ENCODE measurements at places on chromosomes 4 and X.

DNA sequence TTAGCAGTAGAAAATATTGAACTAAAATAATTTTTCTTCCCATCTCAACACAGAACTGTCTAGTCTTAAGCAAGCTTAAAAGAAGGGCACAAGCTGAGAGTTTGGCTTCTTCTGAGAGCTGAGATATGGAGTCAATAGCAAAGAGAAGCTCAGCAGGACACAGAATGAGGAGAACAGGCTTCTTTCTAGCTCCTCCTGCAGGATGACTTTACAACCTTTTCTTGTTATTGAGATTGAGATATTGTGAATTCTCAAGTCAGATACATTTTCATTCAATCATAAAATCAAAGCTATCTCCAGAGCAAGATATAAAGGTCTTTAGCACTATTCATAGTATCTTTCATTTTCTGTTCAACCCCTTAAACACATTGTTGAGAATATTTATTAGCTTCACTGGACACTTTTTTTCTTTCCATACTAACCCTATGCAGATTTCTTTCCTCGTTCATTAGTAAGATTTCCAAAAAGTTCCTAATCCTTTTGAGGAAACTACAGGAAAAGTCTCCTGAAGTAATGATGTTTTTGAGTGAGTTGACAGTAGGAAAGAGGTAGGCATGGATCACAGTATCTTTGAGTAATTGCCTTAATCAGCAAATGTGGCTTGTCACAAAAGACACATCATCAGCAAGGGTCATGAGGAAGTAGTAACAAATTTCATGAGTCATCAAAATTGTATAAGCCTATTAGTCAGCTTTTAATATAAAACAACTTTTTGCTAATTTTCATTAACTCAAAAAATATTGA, 17.8 kb upstream of the CXCL3 start:
- DNase-seq: peak; percentile 33

GRCh38 chr4:102535398-102536082, 34.4 kb downstream of the NFKB1 start:
- DNase-seq: peak; percentile 29

- no peak for DNase-seq
Observed at GRCh38 chrX:41692162-41692749, 3.5 kb downstream of the GPR34 start.

- DNase-seq: no peak
Observed at GRCh38 chr4:11565899-11566298, 137.2 kb upstream of the HS3ST1 start.

DNA sequence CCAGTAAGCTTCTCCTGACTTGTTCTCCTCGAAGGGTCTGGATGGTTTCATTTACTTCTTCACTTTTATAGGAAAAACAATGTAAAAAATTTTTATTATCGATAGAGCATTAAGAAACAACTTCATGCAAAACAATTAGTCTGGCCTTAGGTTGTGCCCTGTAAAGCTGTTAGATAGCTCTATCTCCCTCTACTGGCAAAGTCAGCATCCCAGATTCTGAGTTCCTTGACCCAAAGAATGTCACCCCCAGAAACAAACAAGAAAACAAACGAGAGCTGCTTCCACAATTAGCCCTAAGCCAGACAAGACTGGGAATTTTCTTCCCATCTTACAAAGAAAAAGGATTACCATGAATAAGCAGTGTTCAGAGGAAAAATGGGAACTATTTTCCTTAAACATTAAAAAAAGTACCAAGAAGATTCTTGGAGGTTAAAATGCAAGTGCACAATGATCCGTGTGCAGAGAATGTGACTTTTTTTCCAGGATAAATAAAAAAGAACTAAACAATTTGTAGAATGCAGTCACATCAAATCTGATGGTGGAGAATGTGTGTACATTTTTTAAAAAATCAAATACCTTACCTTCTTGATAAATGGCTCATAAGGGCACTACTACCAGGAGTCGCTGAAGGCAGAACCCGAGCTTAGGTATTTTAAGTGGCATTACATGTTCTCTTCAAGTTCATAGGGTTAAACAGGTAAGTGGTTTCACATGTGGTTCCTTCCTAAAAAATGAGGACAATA, 293.2 kb downstream of the FBXO8 start:
- peak; percentile 18 for DNase-seq

DNA sequence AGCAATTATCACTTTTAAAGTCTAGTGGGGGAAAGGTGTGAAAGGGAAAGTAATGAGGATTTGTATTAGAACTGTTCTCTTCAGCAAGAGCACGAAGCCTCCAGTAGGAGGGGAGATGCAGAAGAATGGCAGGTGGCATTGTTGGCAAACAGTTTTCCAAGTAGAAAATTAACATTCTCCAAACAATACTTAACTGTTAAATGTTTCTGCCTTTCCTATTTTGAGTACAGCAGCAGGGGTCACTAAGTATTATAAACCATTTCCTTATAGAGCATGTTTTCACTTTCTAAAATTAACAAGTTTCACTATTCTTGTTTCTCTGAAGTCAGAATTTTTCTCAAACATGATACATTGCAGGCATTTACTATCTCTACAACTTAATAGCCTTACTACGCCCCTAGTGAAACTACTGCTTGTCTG, 58.7 kb downstream of the LEF1 start:
- no peak for DNase-seq

DNA sequence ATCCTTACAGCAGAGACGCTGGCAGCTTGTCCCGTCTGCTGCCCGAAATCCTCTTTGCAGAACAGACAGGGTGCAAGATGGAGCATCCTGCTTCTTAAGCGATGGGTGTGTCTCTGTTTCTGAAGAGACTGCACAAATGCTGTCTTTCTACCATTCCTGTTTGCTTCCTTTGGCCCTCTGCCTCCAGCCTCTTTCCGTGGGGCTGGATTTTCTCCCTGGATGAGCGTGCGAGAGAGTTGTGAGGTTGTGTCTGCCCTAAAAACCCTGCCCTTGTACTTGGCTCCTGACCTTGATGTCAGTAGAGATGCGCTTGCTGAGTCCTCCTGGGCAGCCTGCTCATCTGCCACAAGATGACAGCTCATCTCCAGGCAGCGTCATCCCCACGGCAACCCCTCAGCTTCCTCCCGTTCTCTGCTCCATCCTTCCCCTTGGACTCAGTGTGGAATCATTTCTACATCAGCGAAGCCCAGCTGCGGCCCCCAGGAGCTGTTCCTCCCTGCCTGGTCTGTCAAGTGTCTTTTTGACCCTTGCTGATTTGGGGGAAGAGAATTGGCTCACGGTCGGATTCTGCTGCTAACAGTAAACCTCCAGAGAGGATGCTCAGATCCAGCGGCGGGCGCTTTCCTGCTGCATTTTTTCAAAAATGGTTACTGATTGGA, 246.2 kb downstream of the ASMT start:
- no peak for DNase-seq

GRCh38 chr4:138110815-138111214, 131.3 kb downstream of the SLC7A11 start:
- DNase-seq: no peak

DNA sequence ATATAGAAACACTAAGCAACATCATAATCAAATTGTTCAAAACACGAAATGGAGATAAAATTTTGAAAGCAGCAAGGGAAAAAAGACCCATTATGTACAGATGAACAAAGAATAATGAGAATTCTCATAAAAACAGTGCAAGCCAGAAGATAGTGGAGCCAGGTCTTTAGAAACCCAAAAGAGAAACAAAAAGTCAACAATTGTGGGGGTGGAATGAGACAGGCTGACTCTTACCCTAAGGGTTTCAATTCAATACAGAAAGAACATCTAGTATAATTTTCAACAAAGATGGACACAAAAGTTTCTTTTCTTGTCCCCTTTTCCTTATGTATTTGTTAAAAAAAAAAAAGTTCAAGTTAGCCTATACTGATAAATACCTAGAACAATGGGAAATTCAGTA, 34.0 kb upstream of the MAGEB2 start:
- no peak for DNase-seq

GRCh38 chr4:142933207-142933606, 87.1 kb upstream of the INPP4B start:
- no peak for DNase-seq

DNA sequence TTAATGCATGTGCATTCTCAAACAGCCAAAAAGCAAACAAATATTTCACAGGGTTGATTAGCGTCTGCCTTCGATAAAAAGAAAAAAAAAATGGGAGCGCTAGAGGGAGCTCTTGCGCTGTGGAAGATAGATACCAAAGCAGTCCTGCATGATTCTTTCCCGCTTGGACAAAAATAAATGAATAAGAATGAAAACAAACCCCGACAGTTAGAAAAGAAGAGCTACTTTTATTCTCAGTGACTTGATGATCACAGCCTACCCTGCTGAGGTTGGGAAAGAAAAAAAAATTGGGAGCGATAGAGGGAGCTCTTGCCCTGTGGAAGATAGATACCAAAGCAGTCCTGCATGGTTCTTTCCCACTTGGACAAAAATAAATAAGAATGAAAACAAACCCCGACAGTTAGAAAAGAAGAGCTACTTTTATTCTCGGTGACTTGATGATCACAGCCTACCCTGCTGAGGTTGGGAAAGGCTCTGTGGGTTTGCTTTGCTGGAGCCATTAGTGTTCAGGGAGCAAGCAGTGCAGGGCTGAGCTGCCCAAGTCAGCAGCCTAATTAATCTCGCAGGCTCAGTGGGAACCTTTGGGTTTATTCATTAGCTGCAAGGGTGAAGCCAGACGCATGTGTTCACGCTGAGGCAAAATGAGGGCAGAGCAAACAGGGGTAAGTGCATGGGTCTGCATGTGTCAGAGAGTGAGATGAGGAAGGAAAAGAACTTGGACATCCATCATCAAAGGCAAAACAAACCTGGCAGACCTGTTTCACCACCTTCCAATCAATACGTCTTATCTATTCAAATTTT, 249.3 kb upstream of the PRKX start:
- DNase-seq: no peak

GRCh38 chrX:45775468-45775867, 574.8 kb upstream of the DIPK2B start:
- peak; percentile 33 for DNase-seq

DNA sequence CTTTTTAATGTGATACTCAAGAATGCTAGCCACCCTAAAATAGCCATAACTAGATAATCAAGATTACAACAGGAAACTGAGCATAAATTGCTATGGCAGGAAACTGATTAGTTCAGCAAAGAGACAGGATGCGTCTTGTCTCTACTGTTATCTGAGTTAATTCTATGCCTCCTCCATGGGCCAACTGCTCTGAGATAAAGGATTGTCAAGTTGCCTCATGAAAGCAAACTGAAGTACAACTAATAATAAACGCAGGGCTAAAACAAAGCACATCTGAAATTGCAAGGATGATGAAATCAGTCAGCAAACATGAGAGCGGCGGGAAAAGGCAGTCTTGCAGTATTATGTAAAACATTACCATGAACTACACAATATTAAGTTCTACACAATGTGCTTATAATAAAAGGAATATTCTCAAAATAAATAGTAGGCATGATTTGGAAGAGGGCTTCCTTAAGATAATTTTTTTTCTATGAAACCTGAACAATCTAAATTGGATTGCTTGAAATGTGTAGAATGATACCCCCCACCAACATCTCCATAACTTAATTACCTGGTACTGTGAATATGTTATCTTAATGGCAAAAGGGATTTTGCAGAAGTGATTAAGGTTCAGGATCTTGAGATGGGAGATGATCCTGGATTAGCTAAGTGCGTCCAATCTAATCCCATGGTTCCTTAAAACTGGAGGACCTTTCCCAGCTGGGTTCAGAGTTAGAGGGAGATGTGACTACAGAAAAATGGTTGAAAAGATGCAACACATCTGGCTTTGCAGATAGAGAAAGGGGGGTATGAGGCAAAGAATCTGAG, 65.9 kb downstream of the ANTXR2 start:
- DNase-seq: no peak

GRCh38 chr4:2923668-2924173, 39.5 kb downstream of the NOP14 start:
- DNase-seq: no peak

DNA sequence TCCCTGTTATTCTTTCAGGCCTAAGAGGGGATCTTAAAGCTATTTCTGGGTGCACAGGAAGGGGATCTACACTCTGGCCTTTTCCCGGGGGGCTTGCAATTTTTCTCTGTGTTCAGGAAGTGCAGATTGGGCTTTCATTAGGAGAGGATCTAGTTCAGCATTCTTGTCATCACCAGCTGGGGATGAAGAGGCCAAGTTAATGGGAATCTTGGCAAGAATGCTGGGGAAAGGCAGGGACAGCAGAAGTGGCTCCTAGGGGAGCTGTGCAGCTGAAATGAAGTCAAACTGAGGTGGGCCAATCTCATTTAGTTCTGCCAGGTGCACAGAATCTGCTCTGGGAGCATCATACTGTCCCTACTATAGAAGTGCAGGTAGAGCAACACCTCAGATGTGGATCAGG, 40.9 kb upstream of the ESX1 start:
- no peak for DNase-seq

- no peak for DNase-seq
Observed at GRCh38 chrX:54824722-54825121, 17.2 kb downstream of the MAGED2 start.

GRCh38 chrX:39670281-39670680, 427.5 kb downstream of the BCOR start:
- DNase-seq: no peak

GRCh38 chrX:122087341-122087740, 1039.9 kb downstream of the GLUD2 start:
- DNase-seq: no peak

DNA sequence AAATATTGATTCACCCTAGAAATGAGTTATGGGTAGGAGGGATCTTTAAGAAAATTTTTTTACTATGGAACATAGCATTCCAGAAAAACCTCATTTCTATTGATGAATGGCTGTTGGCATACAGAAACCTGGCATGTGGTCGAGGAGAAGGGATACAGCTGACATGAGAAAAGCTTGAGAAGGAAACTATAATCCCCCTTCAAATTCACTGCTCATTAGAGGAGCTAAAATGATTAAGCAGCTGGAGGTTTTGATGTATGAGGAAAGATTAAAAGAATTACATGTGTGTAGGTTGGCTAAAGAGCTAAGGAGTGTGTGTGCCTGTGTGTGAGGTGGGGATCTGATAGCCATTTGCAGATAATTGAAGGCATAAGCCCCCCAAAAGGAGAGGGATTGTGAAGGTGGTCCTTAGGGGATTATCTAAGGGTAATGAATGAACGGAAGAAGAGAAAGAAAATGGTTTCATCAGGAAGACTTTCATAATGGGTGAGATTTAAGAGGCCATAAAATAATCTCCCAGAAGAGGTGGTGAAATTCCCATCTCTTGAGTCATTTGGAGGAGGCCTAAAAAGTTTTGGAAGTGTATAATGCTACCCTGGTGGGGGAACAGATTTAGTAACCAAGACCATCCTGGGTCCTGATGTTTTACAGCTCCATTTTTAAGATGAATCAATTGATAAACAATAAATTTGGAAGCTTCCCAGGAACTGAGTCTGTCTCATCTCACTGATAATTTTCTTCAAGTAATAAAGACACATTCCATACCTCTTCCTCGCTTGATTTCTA, 272.0 kb upstream of the HAND2 start:
- DNase-seq: no peak

Measured in urothelium cell line (cell line).